NCI-H1092 (cell line): ENCODE measurements at places on chromosomes 3 and 15.

GRCh38 chr15:71333839-71334238 is 218.6 kb downstream of the THSD4 start:
- DNase-seq = no peak

GRCh38 chr3:106004137-106004681 is 135.4 kb upstream of the CBLB start:
- DNase-seq = no peak

DNA sequence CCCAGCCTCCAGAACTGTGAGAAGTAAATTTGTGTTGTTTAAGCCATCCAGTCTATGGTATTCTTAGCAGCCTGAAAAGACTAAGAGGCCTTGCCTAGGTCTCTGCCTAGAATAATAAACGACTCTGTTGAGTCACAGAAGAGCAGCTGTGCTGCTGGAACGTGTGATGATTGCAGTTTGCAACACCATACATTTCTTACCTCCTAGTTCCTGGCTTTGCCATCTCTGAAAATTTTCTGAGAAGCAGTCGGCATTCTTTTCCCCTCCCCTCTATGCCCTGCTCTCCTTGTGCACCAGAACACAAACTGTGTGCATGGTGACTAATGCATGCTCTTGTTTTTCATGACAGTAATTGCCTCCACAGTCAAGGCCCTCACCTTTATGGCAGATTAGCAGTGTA is 301.3 kb downstream of the IL20RB start:
- no peak for DNase-seq

GRCh38 chr15:101449471-101450402 is 39.8 kb downstream of the PCSK6 start:
- no peak for DNase-seq

DNA sequence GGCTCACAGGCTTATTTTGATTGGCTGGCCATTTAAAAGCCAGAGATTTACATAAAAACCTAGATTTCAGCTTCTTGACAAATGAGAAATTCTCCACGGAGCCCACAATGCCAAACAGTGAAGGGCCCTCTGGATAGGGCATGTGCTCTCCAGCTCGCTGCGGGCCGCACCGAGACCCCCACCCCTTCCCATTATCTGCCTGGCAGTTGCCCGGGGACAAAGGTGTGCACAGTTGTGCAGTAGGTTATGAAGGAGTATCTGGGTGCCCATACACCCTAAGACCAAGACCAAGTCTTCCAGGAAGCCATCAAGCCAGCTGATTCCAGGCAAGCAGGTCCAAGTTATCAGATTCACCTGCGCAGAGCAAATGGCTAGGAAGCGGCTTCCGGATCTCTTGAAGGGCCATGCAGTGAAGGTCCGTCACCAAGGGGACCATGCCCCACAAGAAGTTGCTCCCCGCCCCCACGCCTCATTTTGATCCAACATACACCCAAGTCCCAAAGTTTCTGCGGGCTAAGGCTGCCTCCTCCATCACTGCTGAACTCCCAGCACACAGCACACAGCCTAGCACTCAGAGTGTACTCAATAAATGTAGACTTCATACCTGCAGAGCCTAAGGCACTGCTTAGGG is 1.3 kb downstream of the MRPS25 start:
- no peak for DNase-seq

GRCh38 chr3:159859836-159860235 is 128.8 kb upstream of the IL12A start:
- DNase-seq = no peak

- DNase-seq = no peak
Measured at GRCh38 chr3:20141316-20141715, 44.7 kb downstream of the SGO1 start.
